ENCODE measurements at places on chromosomes 16 and 17.

DNA sequence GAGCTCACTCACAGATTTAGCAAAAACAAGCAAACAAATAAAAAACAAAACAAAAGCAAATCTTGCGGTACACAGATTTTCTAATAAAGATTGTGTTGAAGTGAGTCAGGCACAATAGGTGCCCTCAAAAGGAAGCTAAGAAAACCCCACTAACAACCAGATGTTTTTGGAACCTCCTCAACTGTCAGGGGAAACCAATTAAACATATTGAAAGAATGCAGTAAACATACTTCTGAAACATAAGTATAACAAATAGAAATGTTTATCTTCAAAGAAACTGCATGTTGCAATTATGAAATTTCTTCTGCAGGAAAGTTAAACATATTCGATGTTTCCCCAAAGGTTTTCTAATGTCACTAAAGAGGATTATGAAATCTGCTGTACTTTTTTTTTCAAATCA lies 110.5 kb upstream of the CORO6 start:
- DNase-seq: no peak

DNA sequence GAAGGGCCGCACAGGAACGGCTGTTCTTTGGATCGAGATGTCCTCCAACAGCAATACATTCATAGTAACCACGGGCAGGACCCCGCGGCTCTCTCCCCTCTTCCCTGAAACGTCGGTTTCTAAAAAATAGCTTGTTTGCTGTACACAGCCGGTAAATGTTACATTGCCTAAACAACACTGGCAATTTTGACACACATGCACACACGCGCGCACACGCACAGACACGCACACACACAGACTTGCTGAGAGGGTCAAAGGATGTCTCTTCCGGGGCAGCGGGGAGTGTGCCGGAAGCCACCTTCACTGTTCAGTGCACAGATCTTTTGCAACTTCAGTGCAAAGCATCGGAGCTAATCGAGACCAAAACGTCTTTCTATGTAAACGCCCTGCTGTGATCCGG lies 35.8 kb downstream of the ZDHHC7 start:
- DNase-seq: no peak

GRCh38 chr16:77090062-77090461 lies 100.9 kb upstream of the MON1B start:
- DNase-seq: no peak

GRCh38 chr16:30641378-30641982 lies 9.3 kb upstream of the PRR14 start:
- DNase-seq: no peak

DNA sequence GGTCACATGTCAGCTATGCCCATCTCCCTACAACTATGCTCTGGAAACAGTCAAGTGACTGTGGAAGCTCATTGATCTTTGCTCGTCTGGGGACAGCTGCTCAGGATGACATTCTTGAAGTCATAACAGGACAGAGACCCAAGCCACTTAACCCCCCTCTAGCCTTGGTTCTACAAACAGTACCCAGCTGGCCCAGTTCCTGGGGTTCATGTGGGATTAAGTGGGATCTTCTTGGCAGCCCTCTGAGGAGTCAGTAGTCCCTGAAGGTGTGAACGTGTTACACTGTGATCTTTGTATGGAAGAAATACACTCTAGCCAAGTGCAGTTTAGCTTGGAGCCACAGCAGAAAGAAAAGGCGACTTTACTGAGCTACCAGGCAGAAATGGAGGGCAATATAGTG lies 25.8 kb downstream of the UBN1 start:
- no peak for DNase-seq

DNA sequence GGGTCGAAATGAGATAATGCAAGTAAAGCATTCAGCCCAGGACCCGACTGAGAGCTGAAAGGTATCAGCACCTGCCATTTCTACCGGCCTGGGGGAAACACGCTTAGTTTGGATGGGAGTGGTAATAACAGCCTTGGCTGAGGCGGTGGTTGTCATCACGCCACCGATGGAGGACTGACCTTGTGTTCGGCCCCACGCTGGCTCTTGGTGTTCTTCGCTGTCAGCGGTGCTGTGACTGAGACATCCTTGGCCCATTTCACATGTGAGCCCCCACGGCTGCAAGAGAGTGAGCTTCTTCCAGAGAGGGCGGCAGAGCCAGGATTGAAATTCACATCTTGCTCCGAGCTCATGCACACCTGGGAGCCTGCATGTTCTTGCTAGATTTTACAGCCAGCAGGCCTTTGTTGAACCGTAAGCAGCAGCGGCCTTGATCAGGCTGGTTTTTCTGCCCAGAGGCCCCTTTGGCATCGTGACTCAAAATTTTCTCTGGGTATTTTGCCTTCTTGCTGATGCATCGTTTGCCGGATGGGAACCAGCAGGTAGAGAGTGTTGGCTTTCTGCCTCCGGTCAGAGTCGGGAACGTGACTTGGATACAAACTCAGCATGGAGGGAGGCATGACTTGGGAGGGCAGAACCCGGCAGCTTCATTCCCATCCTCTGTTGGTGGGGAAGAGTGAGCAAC lies 341.5 kb downstream of the SNX29 start:
- no peak for DNase-seq

DNA sequence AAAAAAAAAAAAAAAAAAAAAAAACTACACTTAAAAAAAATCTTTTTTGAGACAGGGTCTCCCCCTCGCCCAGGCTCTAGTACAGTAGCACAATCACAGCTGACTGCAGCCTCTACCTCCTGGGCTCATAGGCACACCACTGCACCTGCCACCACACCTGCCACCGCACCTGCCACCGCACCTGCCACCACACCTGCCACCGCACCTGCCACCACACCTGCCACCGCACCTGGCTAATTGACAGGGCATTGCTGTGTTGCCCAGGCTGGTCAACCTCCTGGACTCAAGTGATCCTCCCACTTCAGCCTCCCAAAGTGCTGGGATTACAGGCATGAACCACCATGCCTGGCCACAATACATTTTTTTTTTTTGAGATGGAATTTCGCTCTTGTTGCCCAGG lies 17.6 kb upstream of the WDR45B start:
- no peak for DNase-seq

DNA sequence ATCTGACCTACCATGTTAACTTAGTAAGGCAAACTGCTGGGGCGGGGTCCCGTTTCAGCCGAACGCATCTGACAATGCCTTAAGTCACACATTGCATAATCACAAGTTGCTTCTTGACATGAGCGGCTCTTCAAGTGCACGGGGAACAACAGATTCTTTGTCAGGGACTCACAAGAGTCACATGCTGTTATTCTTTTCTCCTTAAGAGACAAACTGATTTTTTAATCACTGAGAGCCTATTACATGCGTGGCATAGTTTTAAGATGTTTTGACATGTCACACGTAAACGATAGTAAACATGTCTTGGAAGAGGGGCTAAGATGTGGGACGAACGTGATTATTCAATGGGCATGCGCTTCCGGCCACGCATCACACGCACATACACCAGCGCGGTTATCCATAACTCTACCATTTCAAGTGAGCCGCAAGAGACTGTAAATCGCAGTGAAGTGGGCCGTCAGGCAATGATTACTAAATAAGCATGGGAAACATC lies 63.4 kb downstream of the ADCY9 start:
- DNase-seq: no peak

DNA sequence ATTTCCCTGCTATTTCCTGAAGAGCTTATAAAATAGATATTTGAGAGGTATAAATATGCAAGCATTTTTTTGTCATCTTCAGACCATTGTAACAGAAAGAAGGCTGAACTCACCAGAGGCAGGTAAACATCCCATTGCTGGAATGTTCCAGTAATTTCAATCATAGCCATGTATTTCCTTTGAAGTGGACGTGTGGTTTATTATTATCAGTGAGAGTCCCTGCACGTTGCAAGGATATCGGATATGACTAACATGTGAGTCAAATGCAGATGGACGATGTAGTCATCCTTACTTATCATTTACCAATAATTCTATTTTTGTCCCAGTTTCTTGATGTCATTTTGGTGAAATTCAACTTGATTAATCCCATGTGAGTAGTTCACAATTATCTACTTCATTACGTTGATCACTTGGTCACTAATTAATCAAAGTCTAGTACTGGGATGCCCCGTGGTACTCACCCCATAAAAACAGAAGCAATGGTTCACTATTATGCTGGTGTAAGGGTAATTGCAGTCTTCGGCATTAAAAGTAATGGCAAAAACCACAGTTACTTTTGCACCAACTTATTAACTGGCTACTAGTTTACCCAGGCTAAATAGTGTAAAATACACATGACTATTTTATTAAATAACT lies 89.5 kb downstream of the VAT1L start:
- DNase-seq: no peak

DNA sequence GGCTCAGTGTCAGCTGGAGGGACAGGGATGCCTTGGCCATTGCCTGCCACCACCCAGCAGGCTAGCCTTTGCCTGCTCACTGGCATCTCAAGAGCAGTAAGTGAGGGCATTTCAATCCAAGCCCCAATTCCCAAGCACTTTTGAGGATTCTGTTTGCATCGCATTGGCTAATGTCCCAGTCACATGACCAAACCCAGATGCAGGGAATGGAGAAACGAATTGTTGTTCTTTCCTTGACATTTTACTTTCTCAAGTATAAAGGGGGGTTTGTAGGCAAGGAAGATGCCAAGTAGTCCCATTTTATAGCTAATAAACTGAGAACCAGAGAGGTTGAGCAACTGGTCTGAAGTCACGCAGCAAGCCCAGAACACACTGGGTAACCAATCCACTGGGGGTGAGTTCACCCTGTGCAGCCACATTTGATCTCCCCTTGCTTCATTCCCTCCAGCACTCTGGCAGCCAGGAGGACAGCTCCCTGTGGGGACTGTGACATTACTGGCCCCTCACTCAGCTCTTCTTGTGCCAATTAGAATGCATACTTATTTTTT lies 193.8 kb upstream of the CACNG3 start:
- no peak for DNase-seq

DNA sequence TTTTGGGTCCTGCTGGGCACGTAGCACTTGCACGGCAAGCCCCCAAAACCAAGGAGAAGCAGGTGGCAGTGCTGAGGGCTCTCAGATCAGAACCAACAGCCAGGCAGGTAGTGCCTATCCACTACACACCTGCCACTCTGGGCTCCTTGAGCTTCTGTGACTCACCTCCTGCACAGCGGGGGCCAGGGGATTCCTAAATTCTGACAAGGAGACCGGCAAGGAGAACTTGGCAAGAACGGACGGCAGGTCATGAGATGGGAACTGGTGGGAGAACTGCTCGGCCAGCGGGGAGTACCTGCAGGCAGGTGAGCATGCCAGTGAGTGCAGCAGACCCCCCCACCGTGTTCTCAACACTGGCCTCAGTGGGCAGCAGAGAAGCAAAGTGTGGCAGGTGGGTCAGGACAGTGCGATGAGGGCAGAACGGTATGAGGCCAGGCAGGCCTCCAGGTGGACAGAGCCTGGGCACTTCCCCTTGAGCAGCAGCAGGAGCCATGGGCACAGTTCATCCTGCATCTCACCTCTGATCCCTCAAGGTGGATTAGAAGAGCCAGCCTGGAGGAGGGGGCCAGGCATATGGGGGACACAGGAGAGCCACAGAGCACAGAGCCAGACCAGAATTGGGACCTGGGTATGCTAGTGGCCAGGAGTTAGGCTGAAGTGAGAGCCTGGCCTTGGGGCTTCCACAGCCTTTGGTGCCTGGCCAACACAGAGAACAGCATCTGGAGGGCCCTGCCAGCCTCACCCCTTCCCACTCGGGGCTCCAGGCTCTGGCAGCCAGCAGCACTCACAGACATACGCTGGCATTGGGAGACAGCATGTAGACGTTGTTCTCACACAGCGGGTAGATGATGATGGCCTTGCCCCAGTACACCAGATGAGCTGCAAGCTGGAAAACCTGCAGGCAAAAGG lies 14.7 kb downstream of the MPG start:
- no peak for DNase-seq

- no peak for DNase-seq
Observed at GRCh38 chr17:3773511-3773910, 27.5 kb downstream of the ITGAE start.

DNA sequence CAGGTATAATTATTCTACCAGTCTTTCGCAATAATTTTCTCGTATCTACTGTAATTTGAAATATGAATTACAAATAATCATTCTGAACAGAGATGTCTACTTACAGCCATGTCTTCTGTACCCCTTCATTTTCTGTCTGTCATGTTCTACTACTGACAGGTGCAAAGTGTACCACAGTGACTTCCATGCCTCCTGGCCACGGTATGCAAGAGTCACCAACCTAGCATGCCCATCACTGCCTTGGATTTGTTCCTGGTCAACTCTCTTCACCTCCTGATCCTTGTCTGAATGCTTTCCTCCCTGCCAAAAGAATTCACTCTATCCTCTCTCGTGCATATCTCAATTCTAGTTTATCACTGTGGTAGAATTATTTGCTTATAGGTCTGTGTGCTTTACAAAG lies 755.4 kb downstream of the KCNJ2 start:
- DNase-seq: no peak

DNA sequence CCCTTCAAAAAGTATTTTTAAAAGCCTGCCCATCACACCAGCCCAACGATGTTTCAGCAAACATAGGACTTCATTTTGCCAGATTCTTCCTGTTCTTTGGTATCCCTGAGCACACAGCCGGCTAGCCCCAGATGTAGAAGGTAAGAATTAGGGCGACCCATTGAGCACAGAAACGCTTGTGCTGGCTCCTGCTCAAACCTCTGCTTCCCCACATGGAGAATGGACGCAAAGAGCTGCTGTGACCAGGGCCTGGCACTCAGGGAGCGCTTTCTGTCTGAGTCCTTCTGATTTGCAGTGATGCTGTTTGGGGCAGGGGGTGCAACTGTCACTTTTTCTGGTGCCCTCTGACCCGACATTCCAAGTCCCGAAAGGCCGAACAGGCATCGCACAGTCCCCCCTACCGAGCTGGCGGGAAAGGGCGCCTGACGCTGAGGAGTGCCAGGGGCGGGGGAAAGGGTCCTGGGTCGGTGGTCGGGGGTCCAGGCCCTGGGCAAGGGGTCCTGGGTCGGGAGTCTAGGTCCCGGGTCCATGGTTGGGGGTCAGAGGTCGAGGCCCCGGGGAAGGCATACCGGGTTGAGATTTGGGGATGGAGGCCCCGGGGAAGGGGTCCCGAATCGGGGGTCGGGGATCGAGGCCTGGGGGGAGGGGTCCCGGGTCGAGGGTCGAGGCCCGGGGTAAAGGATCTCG lies 930 bp downstream of the CHMP1A start:
- DNase-seq: no peak

- DNase-seq: no peak
Observed at GRCh38 chr17:82884970-82885353, 45.1 kb upstream of the ZNF750 start.

GRCh38 chr16:1218930-1219611 lies 6.0 kb downstream of the TPSG1 start:
- no peak for DNase-seq

GRCh38 chr16:17302214-17302613 lies 168.5 kb downstream of the XYLT1 start:
- no peak for DNase-seq

DNA sequence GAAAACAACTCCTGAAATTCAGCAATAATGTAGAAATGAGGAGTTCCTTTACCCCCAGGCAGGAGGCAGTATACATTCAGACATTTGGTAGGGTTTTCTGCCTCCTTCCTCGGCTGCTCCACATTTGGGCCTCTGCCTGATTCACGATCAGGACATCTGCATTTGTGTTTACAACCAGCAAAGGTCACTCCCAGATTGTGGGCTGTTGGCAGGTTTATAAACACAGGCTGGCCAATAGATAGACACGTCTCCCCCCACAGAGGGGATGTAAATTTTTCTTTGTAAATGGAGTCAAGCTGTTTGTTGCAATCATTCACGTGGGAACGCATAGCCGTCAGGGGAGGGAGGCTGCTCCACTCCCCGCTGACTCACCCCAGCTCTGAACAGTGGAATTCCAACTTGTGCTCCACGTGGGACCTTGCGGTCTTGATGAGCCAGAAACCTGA lies 252.1 kb upstream of the N4BP1 start:
- DNase-seq: no peak

GRCh38 chr16:52553322-52553721 lies 6.4 kb upstream of the TOX3 start:
- DNase-seq: no peak

Data from eye (tissue), 1 donor.